ENCODE measurements at places on chromosomes 6 and 20.

GRCh38 chr6:83152913-83153312 lies 40.2 kb downstream of the PGM3 start:
- no peak for DNase-seq

GRCh38 chr20:8639112-8639778 lies 429.6 kb upstream of the PLCB4 start:
- DNase-seq: no peak

DNA sequence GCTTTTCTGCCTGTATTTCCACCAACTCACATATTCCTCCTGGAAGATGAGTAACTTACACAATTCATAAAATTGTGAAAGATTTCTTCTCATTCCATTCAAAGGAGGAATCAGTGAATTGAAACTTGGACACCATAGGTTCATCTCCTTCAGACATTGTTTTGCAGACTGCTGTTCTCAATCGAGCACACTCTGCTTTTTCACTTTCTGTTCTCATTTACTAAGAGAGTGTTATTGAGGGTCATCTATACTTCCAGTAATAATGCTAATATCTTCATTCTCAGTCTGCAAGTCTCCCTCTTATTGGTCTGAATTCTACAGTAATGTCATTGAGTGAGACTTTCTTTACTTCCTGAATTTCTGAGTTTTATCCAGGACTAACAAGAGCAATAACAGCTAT lies 67.5 kb upstream of the FUT9 start:
- DNase-seq: no peak

DNA sequence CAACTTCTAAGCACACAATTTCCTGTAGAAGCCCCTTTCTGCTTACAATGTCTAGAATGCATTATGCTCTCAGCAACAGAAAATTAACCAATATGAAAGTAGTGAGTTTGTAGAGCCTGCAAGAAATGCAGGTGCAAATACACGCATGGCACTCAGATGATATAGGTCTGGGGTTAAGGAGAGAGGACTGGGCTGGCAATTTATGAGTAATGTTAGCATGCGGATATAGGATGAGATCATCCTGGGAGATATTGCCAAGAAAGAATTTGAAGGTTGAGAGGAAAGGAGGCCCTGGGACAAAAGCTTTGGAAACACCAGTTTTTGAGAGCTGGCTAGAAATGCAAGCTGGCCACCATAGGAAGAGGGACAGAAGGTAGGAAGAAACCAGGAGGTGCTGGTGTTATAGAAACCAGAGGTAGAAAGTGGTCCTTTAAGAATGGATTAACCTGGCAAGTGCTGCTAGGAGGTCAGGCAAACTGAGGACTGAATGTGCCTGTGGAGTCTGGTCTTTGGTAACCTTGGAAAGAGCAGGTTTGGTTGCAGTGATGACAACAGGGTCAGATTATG lies 183.2 kb upstream of the MYLIP start:
- no peak for DNase-seq

DNA sequence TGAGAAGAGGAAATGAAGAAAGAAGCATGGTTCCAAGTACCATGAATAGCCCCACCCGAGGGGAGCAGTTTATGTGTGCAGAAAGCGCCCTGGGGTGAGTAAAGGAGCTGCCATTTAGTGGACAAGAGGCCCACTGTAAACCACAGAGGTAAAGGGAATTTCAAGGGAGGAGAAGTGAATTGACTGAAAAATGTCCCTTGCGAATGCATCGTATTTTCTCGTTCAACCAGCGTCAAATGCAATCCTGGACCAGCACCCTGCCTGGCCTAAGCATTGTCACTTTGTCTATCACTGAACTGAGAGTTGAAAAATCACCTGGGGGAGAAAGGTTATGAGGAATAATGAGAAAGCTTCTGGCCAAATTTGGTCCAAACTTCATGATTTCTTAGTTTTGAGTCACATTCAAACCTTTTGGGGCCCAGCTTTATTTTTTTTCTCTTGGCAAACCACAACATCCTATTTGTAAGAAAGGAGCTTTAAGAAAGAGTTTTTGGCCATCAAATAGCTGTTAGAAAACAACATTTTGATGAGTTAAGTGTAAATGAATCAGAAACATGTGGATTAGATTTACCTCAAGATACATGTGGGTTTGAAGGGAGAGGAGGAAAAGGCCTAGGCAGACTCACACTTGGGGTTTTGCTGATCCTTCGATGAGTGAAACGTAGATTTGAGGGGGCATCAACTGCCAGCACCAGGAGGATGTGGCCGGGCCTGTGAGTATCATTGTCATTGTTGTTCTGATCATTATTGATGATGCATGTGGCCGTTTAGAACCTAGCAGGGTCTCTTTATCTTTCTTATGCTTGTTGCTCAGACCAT lies 214.0 kb downstream of the CLIC5 start:
- DNase-seq: no peak

DNA sequence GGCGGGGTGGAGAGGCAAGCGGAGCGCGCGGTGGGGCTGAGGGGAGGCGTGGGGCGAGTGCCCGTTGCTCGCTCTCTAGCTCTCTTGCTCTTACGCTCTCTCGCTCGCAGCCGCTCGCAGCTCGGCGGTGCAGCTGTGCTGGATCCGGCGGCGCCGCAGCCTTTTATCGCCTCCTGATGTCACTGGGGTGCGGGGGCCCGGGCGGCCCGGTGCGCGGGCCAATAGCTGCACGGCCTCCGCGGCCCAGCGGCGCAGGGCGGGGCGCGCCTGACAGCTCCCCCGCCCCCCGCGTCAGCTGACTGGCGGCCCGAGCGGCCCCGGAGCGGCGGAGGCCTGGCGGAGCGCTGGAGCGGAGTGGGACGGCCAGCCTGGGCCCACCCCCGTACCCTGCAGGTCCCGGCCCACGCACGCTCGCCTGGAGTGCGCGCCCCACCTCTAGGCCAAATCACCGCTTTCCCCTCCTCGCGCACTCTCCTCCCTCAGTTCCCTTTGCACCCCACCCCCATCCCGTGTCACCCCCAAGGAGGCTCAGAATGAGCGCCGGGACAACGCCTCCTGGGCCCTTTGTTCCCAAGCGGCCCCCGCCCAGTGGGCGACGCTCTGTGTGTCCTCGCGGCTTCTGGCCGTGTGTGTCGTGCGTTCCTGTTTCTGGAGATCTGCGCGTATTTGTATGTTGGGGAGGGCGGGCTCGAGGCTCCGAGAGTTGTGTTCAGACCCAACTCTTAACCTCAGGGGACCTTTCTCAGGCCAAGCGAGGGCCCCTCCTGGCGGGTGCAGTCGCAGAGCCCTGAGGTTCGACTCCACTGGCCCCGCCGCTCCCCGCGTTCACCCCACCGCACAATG lies at the start of gene MAFB:
Gene MAFB (minus strand): TSS at position 137 of the 843 bp plus-strand sequence. CDS start 386 bp downstream, outside the sequence.
- DNase-seq: peak; percentile 95

DNA sequence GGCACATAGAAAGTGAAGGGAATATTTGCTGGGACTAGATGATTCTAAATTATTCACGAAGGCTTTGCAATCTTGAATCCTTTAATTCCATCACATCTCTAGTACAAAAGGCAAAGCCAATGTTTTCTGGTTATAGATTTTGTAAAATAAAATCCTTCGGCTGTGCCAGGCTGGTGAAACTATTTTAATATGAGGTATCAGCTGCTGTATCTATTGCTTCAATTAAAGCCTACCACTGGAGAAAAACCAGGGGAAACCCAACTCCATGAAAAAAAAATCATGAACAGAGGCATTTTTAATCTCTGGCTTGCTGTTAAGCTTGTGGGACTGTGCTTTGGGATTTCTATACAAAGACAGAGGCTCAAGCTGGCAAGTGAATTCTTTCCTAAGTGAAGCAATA lies 271.8 kb downstream of the QKI start:
- DNase-seq: no peak

DNA sequence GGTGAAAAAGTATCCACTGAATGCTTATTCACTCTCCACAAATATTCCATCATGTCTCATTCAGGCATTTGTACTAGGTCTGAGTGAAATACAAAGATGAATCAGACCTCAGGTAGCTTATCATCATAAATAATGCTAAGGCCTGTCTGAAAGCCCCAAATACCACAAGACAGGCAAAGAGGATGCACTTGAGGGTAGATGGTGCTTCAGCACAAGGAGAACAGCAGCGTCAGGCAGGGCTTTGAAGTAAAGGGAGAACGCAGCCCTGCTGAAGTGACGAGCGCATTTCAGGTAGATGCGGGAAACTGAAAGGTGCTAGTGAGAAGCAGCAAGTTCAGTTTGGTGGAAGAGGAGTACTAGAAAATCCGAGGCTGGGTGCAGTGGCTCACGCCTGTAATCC lies 38.7 kb downstream of the MAP3K5 start:
- DNase-seq: no peak

GRCh38 chr6:72651174-72651573 lies 29.3 kb downstream of the KCNQ5 start:
- no peak for DNase-seq

DNA sequence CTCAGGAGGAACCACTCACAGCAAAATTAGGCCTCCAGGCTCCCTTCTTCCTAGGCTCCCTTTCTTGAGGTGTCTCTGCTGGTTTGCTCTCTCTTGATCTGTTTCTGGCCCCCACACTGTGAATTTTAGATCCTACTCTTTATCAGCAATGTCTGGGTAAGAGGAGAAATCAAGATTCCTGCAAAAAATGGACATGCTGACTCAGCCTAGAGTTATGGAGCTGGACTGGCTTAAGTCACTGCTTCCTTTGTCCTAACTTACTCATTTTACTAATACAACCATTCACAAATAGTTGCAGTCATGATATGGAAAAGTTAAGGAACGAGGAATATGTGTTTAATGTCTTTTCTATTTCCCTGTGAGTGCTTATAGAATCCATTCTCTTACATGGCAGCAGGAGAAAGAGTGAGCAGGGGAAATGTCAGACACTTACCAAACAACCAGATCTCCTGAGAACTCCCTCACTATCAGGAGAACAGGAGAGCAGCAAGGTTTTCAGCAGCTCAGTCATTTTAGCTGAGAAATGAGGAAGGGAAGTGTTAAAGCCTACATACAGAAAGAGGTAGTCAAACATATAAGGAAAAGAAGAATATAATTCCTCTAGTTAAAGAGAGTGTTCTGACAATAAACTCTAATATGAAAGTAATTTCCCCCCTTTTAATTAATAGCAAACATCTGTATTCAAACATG lies 160.8 kb downstream of the PDE7B start:
- DNase-seq: no peak

DNA sequence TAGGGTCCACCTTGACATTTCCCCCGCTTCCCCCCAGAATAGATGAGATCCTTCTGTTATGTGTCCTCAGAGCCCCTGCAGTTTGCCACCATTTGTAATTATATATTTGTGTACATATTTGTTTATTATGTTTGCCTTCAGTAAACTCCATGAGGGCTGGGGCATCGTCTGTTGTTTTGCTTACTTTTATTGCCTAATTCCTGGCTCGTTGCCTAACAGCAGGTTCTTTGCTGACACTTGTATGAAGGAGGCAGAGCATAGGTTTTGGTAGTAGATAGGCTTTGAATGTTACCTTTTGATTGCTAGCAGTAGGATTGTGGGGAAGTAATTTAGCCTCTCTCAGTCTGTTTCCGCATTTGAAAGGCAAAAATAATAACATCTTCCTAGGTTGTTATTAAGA lies 9.9 kb downstream of the MAP3K4 start:
- no peak for DNase-seq

DNA sequence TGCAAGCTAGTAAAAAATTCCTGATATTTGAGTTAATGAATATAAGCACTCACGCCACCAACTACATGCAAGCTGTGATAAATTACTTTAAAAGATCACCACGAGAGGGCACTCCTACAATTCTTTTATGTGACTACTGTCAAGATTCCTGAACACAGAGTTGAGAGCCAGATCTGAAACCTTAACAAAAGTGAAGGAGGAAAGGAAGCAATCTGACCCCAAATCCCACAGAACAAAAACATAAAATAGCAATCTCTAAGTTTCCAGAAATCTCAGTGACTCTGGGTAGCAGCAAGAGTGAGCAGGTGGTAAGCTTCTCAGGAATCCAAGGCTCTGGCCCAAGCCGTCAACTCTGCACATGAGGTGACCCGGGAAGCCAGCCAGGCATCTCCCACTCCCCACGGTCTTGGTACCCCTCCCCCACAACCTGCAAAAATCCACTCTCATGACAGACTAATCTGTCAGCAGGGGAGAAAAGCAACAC lies 55.1 kb downstream of the STAU1 start:
- peak; percentile 70 for DNase-seq

GRCh38 chr6:118468682-118469465 lies 79.2 kb upstream of the PLN start:
- no peak for DNase-seq

DNA sequence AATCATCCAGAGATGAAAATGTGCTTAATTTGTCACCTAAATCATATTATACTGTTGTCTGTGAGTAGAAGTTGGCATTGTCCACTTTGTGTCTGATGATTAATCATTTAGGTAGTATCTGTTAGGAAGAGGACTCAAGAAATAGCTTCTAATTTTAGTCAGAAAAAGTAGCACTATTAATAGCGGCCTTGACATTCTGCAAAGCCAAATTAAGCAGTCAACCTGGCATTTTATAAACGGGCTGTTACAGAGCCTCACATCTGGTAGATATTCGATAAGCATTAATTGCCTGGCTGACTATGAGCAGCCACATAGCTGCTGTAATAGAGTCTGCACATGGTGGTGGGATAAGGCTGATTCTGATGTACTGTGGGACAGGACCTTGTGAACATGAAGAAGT lies 99.5 kb downstream of the KLHL32 start:
- no peak for DNase-seq

DNA sequence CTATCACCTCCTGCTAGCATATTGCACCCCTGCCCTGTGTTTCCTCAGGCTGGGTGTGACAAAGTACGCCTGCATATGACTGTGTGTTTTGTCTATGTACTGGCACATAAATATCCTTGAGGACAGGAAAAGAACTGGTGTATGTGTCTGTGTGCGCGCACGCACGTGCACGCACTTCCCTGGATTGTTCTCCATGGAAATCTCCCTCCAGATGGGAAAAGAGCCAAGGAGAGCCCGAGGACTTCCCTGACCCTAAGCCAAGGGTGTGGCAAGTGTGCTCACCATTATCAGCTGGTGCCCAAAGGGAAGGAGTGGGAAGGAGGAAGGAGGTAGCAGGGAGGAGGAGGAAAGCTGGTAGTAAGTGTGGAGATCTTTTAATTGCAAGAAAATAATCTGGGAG lies 117.6 kb downstream of the HIVEP2 start:
- DNase-seq: no peak

- DNase-seq: no peak
Measured at GRCh38 chr6:6008089-6008647, 1.4 kb upstream of the NRN1 start.

DNA sequence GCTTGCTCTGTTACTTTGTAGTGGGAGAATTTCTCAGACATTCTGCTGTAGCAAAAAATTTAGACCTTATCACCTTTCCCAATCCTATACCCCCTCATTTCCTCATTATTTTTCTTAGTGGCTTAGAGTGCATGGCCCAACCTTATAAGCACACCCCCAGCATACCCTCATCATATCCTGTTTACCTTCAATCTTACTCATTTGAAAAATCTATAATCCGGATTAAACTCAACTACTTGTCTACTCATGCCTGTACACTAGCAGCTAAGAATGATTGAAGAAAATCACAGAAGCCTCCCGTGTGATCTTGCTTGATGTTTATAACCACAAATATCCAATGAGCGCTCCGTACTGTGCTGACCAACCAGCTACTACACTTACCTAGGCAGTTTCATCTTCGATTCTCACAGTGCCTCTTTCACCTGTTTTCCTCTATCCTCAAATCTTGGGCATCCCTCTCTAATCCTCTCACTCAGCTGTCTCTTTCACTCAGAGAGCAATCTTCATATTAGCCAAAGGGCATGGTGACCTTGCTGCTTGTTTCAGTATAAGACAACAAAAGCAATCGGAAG lies 36.6 kb downstream of the AIG1 start:
- DNase-seq: no peak
